AG20443 (cell line): ENCODE measurements at places on chromosomes 6 and 20.

GRCh38 chr6:30349421-30350177, 4.6 kb downstream of the RPP21 start:
- DNase-seq, result no peak

- DNase-seq, result no peak
Observed at GRCh38 chr6:87212596-87212995, 57.2 kb downstream of the ZNF292 start.

DNA sequence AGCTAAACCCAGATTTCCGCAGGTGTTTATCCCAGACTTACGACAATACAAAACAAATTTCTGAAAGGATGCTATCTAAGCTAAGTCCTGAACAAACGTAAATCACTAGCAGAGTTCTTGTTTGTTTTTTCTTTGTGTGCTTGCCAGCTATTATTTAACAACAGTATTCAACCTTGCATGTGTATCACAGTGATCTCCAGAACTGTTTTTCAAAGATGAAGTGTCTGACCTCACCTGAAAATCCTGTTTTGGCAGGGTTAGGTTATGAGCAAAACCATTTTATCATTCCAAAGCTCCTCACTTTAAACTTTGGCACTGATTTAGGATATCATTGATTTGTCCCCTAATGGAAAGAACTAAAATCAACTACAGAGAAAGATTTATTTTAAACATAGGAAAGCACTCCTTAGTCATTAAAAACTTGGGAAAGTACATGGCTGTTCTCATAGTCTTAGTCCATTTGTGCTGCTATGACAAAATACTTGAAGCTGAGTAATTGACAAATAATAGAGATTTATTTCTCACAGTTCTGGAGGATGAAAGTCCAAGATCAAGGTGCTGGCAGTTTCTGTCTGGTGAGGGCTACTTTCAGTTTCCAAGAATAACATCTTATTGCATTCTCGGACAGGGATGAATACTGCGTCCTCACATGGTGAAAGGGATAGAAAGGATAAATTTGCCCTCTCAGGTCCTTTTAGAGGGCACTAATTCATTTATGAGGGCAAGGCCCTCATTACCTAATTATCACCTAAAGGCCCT, 20.8 kb upstream of the BMP5 start:
- DNase-seq, result no peak

DNA sequence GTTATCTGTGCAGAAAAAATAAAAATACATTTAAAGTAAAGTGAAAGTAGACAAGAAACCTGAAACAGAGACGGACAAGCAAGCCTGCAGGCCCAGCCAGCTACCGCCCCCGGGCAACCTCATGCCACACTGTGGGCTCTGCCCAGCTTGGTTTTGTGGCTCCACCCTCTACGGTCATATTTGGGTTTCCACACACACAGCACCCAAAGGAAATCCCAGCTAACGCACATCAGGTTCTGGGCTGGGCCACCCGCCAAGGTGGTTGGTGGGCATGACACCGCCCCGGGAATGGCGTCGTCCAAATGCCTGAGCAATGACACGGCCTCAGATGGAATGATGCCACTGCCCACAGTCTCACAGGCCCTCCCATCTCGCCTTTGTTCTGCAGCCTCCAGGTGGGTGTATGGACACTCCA, 22.9 kb downstream of the FAM110A start:
- DNase-seq, result peak; percentile 82

- no peak for DNase-seq
Observed at GRCh38 chr20:11797156-11797555, 120.5 kb upstream of the BTBD3 start.

DNA sequence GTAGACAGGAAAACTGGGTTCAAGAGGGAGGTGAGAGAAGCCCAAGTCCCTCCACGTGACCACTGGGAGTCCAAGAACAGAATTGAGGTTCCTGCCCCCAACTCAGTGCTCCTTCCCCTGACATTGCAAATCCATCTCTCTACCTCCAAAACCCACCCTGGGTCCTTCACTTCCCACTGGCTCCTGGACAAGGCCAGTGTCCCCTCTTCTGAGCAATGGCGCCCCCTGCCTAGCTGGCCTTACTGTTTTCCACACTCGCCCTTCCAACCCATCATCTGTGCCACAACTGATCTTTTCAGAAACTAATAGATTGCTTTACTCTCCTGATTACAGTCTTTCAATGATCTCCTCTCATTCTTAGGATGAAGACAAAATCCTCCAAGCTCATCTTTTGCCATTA, 200.3 kb downstream of the ANKRD60 start:
- DNase-seq, result no peak

- DNase-seq, result peak; percentile 74
Observed at GRCh38 chr6:139028658-139029469, at the start of gene ABRACL. TSS of gene ABRACL (plus strand) at chr6:139028745. CDS start at chr6:139034161, 5,416 bp downstream.

DNA sequence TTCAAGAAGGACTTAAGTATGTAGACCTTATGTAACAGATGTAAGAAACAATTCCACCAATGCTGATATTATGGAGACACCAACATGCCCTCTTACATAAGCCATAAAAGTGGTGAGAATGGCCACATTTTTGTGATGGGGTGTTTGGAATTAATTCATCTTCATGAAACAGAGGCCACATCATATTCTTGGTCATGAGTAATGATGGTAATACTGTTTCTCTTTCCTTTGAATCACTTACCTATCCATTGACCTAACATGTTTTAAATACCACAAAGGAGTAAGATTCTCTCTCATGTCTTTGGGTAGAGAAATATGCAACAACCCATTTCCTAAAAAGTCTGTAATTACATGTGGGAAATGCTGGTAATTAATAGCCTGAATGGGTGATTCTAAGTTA, 545.4 kb upstream of the FLRT3 start:
- DNase-seq, result no peak
